ENCODE measurements at places on chromosomes 2 and 18. TPM values are rescaled to one million over a fixed set of nuclear protein-coding genes. Genes with fewer than 3 reads are reported as not detected.

GRCh38 chr2:181311837-181312236 is 145.3 kb upstream of the ITGA4 start:
- DNase-seq: no peak

Gene CD8B2
- total RNA-seq: not detected

GRCh38 chr2:39492716-39493115 is 55.6 kb upstream of the MAP4K3 start:
- no peak for DNase-seq

- DNase-seq: no peak
Observed at GRCh38 chr2:64992990-64993389, 3.8 kb downstream of the SLC1A4 start.

DNA sequence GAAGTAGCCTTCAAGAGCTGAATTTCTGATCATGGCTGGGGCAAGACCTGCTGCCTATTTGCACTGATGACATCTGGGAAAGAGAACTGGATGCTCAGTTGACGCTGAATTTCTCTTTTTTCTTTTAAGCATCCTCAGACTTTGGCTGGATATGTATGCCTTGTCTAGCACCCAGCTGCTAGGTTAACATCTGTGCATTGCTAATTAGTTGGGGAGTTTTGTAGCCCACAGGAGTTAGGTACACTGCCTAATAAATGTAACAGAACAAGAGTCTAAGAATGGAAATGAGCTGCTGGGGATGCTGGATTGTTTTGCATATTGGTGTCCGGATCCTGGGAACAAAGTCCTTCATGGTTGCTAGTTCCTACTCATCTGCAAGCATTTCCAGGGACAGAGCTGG is 40.9 kb upstream of the STPG4 start:
- DNase-seq: no peak

Gene PLEKHH2
- total RNA-seq: 3.8 TPM

GRCh38 chr2:101219246-101219645 is 33.4 kb upstream of the CNOT11 start:
- no peak for DNase-seq

DNA sequence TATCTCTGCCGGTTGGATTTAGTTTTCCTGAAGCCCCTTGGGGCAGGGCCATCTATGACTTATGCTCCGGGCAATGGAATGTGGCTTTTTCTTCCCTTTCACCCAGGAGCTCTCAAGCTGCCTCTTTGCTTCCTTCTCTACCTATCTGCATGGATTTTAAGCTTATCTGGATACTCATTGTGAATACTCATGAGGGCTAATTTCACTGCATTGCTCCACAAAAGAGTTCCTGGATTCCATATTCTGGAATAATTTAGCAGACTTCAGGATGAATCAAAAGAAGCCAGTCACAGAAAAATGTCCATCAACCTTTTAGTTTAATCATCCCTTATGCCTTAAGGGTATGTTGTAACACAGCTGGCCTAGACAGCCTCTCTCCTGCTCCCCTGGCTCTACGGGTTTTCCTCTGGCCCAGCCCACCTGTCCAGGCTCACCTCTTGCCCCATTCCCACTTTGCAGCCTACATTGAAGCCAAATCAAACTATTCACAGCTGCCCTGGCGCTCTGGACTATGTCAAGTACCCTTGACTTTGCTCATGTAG is 122.8 kb upstream of the RMDN2 start:
- DNase-seq: no peak

DNA sequence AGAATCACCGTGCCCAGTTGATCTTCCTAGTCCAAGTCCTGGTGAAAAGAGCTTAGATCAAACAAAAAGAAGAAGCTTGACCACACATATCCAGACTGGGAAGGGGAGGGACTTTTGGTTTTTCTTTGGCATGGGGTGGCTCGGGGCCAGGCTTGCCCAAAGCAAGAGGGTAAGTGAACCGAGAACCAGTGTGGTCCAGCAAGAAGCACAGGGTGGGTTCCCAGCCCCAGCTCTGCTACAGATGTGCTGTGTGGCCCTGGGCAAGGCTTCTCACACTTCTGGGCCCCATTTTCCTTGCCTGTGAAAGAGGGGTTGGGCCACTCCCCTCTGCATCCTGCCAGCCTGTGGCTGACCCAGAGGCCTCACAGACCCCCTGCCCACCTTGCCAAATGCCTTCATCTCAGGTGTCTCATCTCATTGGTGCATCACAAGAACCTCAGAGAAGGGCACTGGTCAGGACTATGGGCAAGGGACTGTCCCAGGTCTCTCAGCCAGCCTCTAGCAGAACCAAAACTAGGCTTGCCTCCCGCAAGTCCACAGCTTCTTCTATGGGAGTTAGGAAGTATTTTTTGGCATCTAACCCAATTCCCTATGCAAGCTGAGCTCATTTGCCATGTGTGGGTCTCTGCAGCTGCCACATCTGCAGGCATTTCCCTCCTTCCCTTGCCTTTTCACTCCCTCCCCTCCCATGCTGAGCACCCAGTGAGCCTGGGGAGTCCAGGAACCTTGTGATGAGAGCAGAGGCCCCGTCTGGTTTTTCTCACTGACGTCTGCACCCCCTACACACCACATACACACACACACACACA is 6.9 kb downstream of the ATP6V1B1 start:
- no peak for DNase-seq

DNA sequence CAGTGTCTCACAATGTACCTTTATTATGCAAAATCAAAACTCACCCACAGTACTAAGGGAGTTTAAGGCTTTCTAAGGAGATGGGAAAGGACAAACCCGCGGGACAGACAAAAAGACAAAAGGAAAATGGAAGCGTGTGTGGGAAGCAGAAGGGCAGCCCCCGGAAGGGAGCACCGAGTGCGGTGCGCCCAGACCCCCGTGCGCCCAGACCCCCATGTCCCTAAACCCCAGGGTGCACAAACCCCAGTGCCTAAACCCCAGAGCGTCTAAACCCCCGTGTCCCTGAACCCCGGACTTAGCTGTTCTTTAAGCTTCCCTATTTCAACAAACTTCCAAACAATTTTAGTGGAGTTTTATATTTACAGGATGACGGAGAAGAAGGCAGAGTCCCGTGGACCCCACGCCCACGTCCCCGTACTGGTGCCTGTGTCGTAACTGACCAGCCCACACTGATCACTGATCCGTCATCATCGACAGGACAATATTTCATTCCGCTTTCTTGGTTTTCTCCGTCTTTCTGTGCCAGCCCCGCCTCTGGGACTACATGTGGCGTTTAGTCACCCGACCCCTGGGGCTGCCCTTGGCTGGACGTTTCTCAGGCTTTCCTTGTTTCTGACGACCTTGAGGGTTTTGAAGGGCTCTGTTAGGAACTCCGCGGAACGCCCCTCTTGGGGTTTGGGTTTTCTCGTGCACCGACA is 76.9 kb downstream of the RTP5 start:
- DNase-seq: no peak

- no peak for DNase-seq
Observed at GRCh38 chr2:149828520-149829210, 241.1 kb upstream of the MMADHC start.

DNA sequence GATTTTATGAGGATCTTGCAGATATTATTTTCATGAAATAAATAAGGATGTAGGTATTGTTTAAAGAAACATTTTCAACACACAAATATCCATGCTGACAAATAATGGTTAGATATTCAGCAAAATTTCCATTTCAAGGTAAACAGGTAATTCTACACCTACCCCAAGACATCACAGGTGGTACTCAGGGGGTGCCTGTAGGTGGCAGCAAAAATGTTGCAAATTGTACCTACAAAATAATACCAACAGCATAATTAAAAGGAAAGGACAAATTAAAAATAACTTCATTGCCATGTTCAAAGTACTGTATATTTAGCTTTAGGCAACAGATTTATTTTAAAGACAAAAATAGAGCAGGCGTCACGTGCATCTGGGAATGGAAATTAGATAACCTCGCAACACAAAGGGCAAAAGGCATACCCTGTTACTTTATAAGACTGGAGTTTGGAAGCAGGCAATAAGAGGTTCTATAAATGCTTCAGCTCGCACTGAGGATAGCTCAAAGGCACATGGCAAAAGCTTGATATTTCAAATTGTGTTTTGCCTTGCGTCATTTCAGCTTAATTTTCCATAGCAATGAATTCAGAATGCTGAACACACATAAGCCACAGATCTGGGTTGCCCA is 630.5 kb downstream of the TDRD15 start:
- peak; percentile 25 for DNase-seq

DNA sequence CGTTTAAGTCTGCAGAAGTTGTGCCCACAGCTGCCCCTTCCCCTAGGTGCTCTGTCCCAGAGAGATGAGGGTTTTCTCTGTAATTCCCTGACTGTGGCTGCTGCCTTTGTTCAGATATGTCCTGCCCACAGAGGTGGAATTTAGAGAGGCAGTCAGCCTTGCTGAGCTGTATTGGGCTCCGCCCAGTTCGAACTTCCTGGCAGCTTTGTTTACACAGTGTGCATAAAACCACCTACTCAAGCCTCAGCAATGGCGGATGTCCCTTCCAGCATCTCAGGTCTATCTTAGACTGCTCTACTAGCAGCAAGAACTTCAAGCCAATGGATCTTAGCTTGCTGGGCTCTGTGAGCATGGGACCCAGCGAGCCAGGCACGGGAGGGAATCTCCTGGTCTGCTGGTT is 48.1 kb downstream of the LHCGR start:
- peak; percentile 65 for DNase-seq

Gene CD226
- total RNA-seq: not detected

GRCh38 chr2:239441261-239442078 is 40.6 kb upstream of the HDAC4 start:
- DNase-seq: no peak

Gene PTGR3
- total RNA-seq: 16.1 TPM

Gene IL1A
- not detected for total RNA-seq

GRCh38 chr2:112671801-112672200 is 26.1 kb downstream of the SLC20A1 start:
- no peak for DNase-seq

Gene CAPN13
- 4.0 TPM for total RNA-seq

Gene LINC00305
- total RNA-seq: not detected

- DNase-seq: no peak
Observed at GRCh38 chr2:71583876-71584275, 130.5 kb downstream of the DYSF start.

- peak; percentile 3 for DNase-seq
Observed at GRCh38 chr18:51150113-51150700, 47.3 kb downstream of the MEX3C start.

- DNase-seq: no peak
Observed at GRCh38 chr2:237697586-237698357, 70.4 kb downstream of the LRRFIP1 start.

- DNase-seq: no peak
Observed at GRCh38 chr2:188378371-188378950, 86.8 kb downstream of the GULP1 start.

DNA sequence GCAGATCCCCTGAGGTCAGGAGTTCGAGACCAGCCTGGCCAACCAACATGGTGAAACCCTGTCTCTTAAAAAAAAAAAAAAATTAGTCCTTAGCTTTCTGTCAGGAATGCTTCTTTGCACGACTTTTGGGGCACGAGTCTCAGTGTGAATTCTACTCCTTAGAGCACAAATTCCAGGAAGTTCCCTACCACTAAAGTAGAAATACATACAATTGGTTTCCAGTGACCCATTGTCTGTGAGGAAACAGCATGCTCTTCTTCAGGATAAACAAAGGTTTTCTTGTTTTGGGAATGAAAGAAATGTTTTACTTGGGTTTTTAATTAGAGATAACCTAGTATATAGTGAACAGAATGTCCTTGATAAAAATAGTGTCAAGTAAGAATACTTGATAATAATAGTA is 23.7 kb downstream of the PSMA8 start:
- DNase-seq: no peak

Gene RUFY4
- not detected for total RNA-seq

GRCh38 chr2:74919827-74920226 is 38.6 kb upstream of the POLE4 start:
- peak; percentile 60 for DNase-seq
